Dermis microvascular lymphatic vessel endothelial cell (primary cell): ENCODE measurements at places on chromosomes 2 and 18. TPM values are rescaled to one million over a fixed set of nuclear protein-coding genes. Genes with fewer than 3 reads are reported as not detected.

- peak; percentile 51 for DNase-seq
These were observed 1.0 kb upstream of the PPP4R3B start for GRCh38 chr2:55618275-55619055.

DNA sequence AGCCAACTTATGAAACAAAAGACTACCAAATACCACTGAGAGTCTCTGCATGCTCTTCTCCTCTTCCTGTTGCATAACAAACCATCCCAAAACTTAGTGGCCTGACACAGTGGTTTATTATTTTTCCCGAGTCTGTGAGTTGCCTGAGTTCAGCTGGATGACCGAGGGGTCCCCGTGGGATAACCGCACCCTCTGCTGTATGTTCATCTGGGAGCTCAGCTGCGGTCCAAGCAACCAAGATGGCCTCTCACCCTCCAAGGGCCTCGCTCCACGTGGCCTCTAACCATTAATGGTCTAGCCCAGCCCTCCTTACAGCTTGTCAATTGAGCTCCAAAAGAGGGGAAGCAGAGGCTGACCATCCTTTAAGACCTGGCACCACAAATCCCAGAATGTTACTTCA, 17.1 kb downstream of the ITM2C start:
- DNase-seq, result no peak

MFF gene
- total RNA-seq, result 35.4 and 45.5 TPM in 2 replicates

GRCh38 chr2:46177461-46178089, 119.6 kb upstream of the EPAS1 start:
- DNase-seq, result no peak

- peak; percentile 31 for DNase-seq
These were observed 2.1 kb downstream of the PDIA6 start for GRCh38 chr2:10810202-10811161.

- DNase-seq, result peak; percentile 24
These were observed 4.8 kb downstream of the PSMD14 start for GRCh38 chr2:161312996-161313395.

GRCh38 chr2:162118166-162119031, 33.6 kb downstream of the GCG start:
- no peak for DNase-seq

GRCh38 chr2:234579231-234579962, 82.5 kb upstream of the ARL4C start:
- DNase-seq, result no peak

DNA sequence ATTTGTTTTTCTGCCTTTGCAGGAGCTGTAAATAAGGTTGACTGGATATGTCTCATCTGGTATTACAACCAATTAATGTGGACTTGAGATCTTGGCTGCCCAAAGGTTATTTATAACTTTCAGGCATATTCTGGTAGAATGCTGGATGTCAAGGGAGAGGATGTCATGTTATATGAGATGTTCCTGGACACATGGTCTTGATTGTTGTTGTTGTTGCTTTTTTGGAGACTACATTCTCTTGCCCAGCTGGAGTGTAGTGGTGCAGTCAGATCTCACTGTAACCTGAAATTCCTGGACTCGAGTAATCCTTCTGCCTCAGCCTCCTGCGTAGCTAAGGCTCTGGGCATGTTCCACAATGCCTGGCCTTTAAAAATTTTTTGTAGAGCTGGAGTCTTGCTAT, 83.3 kb downstream of the LCLAT1 start:
- no peak for DNase-seq

GRCh38 chr2:99480390-99480789, 9.4 kb downstream of the REV1 start:
- DNase-seq, result peak; percentile 38

- DNase-seq, result no peak
These were observed 154.6 kb upstream of the ZSWIM2 start for GRCh38 chr2:187003611-187004010.

- DNase-seq, result peak; percentile 42
These were observed 8.3 kb downstream of the OSR1 start for GRCh38 chr2:19349911-19350677.

ST8SIA5 gene
- total RNA-seq, result under 0.01 TPM in 1 of 2 replicates, not detected in the other

TRIM43 gene
- total RNA-seq, result not detected in 2 replicates

DNA sequence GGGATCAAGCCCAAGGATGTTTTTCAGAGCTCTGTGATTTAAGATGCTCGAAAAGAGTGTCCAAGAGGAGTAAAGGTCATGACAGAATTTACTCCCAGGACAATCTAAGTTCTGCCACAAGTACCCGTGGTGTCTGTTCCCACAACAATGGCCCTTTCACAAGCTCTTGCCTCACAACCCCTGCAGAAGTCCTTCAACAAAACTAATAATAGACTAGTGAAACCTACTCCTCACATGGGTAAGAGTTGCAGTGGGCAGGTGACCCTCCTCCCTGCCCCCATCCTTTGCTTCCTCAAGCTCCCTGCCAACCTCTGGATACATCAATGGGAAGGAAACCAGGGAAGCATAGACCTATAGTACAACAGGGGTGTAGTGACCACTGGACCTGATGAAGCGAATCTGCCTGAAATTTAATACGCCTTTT, 34.9 kb downstream of the PTCD3 start:
- DNase-seq, result no peak

GRCh38 chr2:30412684-30413570, 34.1 kb upstream of the LCLAT1 start:
- no peak for DNase-seq

DNA sequence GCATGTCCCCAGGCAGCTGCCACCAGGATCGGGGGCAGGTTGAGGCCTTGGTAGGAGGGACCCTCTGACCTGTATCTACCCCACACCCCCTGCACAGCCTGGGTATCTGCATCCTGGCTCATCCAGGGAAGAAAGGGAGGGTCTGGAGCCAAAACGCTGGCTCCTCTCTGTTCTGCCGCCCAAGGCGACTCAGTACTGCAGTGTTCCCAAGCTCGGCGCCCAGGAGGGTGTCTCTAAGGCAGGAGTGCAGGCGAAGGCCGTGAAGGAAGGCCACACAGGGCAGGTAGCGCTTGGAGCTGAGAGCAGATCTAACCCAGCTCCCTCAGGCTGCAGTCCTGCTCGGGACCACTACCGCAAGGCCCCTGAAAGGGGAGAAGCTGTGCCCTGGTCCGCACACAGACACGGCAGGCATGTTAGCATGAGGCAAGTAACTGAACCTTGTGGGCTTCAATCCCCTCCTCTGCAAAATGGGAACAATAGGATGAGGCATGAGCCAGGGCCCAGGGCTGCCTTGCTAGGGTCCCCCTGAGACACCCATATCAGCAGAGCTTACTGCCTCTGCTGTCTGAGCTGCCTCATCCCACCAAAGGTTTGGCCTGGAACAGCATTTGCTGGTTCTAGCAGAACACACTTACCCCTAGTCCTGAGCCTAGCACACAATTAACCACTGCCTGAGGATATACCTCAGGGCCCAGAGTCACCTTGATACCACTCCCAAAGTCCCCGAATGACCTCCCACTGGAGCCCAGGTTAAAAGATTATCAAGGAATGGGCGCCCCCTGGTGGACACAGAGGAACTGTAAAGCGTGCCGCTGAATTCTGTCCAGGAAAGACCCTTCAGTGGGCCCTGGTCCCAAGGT, 6.5 kb downstream of the PTMA start:
- DNase-seq, result peak; percentile 59

DNA sequence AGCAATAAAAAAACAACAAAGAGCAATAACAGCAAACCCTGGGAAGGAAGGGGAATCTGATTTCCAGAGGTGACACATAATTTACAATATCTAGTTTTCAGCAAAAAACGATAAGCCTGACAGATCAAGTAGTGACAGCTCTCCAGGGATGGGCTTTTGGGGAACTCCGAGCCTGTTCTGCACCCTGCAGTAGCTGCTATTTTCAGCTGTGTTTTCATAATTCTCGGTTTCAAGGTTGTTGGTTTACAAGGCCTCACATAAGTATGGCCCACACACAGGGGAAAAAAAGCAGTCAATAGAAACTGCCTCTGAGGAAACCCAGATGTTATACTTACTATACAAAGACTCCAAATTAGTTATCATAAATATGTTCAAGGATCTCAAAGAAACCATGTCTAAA, 67.7 kb upstream of the CTLA4 start:
- no peak for DNase-seq
